ENCODE measurements at places on chromosomes 2 and 18. TPM values are rescaled to one million over a fixed set of nuclear protein-coding genes. Genes with fewer than 3 reads are reported as not detected.

GRCh38 chr18:35515460-35516130 is 17.8 kb upstream of the INO80C start:
- H3K36me3 ChIP-seq = no peaks in the 10 kb centered on the region
- H3K4me3 ChIP-seq = no peak overlapping the region
- no peak overlapping the region for H3K27ac ChIP-seq
- DNase-seq = no peak
- peaks cover 6% of the 10 kb centered on the region for H3K4me1 ChIP-seq
- no peaks in the 10 kb centered on the region for H3K27me3 ChIP-seq

DNA sequence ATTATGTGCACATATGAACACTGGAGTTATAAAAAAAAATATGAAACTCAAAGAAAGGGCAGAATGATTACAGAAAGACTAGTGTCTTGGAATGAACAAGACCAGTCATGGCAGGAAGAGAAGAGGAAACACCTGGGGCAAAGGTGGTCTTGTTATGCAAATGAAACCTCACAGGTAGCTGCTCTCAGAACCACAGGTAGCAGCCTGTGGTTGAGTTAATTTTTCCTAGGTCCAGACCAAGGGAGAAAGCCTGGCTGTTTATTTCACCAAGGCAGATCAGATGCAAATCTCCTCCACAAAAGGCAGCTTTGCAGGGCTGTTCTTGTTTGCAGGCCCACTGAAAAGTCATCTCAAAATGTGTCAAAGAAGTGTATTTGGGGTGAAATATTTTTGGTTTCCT is 785.8 kb downstream of the RNF144A start:
- H3K36me3 ChIP-seq = no peaks in the 10 kb centered on the region
- peaks cover 32% of the 10 kb centered on the region for H3K4me1 ChIP-seq
- H3K27me3 ChIP-seq = no peaks in the 10 kb centered on the region
- DNase-seq = peak; percentile 38
- no peak overlapping the region for H3K4me3 ChIP-seq

DNA sequence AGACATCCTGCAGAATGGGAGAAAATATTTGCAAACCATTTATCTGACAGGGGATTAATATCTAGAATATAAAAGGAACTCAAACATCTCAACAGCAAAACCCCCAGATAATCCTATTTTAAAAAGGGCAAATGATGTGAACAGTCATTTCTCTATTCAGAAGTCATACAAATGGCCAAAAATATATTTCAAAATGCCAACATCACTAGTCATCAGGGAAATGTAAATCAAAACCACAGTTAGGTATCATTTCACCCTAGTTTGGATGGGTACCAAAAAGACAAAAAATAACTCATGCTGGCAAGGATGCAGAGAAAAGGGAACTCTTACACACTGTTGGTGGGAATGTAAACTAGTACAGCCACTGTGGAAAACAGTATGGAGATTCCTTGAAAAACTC is 70.0 kb downstream of the TBR1 start:
- no peaks in the 10 kb centered on the region for H3K27me3 ChIP-seq
- H3K4me3 ChIP-seq = no peak overlapping the region
- no peaks in the 10 kb centered on the region for H3K4me1 ChIP-seq
- DNase-seq = no peak
- H3K36me3 ChIP-seq = no peaks in the 10 kb centered on the region

The SERPINB4 gene
- not detected for total RNA-seq

- H3K36me3 ChIP-seq = no peaks in the 10 kb centered on the region
- no peak for DNase-seq
- peak within 1 kb of the TSS; percentile 52 for H3K4me3 ChIP-seq
- no peak within 1 kb of the TSS for H3K27ac ChIP-seq
These were observed at the start of gene KCNJ3 for GRCh38 chr2:154698296-154698720. TSS of gene KCNJ3 (plus strand) at chr2:154698695. CDS start at chr2:154698776, 81 bp downstream.

- no peak overlapping the region for H3K27ac ChIP-seq
- H3K4me3 ChIP-seq = no peak overlapping the region
- no peaks in the 10 kb centered on the region for H3K27me3 ChIP-seq
- DNase-seq = no peak
- H3K4me1 ChIP-seq = peaks cover 48% of the 10 kb centered on the region
These were observed 425.4 kb downstream of the TGIF1 start for GRCh38 chr18:3875376-3875775.

- no peaks in the 10 kb centered on the region for H3K27me3 ChIP-seq
- H3K36me3 ChIP-seq = no peaks in the 10 kb centered on the region
- DNase-seq = no peak
- H3K27ac ChIP-seq = no peak overlapping the region
- H3K4me1 ChIP-seq = no peaks in the 10 kb centered on the region
These were observed 349.7 kb downstream of the ZEB2 start for GRCh38 chr2:144170179-144170578.

GRCh38 chr2:27379836-27380625 is 503 bp downstream of the ZNF513 start:
- H3K27me3 ChIP-seq = no peaks in the 10 kb centered on the region
- no peaks in the 10 kb centered on the region for H3K36me3 ChIP-seq
- DNase-seq = no peak

The CTAGE1 gene
- total RNA-seq = not detected

DNA sequence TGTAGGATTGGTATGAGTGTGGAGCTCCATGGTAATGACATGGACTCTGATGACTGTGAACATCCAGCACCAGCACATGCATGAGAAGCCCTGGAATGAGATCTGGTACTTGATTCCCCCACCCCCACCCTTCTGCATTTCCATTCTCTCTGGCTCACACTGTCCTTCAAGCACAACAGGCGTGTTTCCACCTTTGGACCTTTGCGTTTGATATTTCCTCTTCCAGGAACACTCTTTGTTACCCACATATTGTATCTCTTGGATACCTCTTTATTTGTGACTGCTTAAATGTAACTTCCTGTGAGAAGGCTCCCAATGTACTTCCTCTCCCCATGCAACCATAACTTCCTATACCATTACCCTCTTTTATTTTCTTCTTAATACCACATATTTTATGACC is 263.8 kb downstream of the HNMT start:
- H3K27me3 ChIP-seq = no peaks in the 10 kb centered on the region
- H3K36me3 ChIP-seq = no peaks in the 10 kb centered on the region
- no peak overlapping the region for H3K27ac ChIP-seq
- H3K4me1 ChIP-seq = no peaks in the 10 kb centered on the region

The SLC40A1 gene
- not detected for total RNA-seq

The DNAJC5G gene
- total RNA-seq = not detected
